Hematopoietic multipotent progenitor cell treated with erythropoietin and hydrocortisone succinate and interleukin-3 and kit ligand, for 17 days (in vitro differentiated cells): ENCODE measurements at places on chromosomes 7 and 10.

DNA sequence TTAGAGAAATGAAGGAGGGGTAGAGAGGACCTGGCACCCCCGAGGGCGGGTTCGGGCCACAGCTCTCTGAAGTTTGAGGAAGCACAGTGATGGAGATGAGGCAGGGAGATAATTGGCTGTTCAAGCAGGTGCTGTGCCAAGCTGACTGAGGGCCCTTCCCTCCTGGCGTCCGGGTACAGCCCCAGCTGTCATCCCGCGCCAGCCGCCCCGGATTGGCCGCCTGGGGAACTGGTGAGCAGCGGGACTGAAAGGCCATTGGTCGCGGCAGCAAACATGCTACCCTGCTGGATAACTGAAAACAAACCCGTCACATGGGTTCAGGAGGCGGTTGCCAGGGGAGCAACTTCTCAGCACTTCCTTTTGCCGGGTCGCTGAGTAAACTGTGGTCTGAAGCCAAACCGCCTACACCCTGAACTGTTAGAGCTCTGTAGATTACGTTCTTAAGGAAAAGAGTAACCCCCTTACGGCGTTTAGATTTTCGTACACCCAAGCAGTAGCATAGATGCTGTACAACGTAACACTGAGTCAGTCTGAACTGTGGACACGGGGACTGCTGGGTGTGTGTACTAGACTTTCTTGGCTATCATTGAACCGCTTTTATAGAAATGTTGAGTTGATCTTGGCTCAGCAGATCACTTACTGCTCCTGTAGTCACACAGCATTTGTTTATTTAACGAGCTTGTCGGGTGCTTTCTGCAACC lies 1.3 kb downstream of the INSIG1 start:
- DNase-seq, result peak; percentile 93

GRCh38 chr7:100446040-100446439 lies 9.7 kb upstream of the PPP1R35 start:
- DNase-seq, result no peak

DNA sequence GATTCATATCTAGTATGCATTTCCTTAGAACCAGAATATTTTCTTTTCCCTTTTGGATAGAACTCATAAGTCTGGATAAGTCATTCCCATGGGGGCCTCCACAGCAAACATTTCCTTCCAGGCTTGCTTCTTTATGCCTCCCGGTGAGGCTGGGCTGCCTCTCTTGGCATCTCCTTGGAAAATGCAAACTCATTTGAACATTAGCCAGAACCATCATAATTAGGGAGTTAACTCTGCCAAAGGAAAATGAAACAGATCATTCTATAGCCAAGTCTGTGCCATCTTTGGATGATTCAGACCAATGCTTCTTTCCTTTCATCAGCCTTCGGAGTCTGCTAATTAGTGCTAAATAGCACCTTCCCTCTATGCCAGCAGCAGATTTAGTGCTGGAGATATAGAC lies 81.1 kb downstream of the PLPP4 start:
- DNase-seq, result no peak

GRCh38 chr10:34862892-34863291 lies 47.8 kb upstream of the PARD3 start:
- no peak for DNase-seq

GRCh38 chr7:157117796-157118195 lies 20.9 kb upstream of the UBE3C start:
- DNase-seq, result no peak

DNA sequence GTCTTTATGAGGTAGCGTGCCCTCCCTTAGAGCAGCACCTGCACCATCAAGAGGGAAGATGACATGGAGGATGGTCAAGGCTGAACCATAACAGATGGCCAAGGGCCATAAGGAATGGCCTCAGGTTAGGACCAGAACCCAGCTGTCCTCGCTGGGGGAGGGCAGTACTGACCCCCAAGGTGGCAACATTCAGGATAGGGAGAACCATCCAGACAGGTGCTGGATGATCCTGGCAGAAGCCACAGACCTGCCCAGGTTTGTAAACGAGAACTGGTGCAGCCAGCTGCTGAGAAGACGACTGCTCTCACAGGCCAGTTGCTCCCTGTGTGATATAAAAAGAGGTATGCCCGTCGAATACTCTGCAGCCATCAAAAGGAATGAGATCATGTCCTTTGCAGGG lies 320.4 kb downstream of the GLRX3 start:
- no peak for DNase-seq

GRCh38 chr7:26151650-26151952 lies 397 bp upstream of the NFE2L3 start:
- no peak for DNase-seq

DNA sequence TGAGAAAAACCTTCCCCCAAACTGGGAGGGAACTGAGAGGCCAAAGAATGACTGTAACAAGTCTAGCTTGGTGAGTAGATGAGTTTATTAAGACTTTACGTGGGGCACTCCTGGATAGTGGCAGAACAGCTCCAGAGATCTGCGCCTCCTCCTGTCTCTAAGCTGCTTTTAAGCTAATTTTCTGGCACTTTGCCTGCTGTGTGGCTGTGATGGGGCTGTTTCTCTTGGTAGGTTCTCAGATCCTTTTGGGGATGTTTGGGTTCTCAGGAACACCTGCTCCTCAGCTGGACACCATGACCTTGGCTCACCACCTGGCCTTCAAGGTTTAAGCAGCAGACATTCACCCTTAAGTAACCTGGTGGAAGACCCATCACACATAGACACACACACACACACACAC lies 68.3 kb downstream of the AKR1E2 start:
- DNase-seq, result no peak

DNA sequence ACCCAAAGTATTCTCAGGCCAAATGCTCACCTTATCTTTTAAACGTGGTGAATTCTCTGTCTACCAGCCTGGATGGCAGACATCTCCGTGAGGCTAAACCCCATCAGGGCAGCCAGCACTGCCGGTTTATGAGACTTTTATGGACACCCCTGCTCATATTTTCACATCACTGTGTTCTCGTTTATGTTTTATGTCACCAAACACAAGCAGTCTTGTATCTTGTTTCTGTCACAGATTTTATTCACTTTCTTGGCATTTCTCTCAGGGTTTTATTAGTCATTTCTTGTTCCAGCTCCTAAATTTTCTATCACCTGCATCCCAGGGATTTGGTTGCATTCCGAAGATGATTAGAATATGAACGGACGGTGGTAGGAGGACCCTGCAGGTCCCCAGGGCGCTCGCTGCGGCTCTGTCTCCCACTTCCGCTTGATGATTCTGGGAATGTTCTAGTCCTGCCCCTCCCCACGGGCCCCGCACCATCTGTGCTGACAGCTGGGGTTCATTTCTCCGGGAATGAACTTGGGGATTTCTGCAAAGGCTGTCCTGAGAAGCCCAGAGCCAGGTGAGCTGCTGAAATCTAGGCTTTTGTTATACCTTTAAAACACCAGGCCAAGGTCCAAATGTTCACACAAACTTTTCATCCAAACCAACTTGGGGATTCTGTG lies 217.6 kb downstream of the GFRA1 start:
- no peak for DNase-seq

DNA sequence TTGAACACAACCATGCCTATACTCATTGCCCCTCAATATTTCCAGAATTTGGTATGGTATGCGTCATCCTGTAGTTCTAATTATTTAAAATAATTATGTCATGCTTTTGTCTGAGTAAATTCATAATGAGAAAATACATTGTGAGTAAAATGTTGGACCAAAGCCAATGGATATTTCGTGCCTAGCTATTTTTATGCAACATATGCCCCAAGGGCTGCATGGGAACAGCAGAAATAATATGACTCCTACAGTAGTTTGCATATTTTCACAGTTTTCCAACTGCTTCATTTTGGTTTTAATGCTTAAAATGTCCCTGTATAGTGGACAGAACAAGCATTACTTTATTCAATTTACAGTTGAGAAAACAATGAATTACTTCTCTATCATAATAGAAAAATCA lies 1115.6 kb upstream of the GHITM start:
- no peak for DNase-seq

GRCh38 chr10:58543141-58543540 lies 30.5 kb downstream of the BICC1 start:
- DNase-seq, result no peak

DNA sequence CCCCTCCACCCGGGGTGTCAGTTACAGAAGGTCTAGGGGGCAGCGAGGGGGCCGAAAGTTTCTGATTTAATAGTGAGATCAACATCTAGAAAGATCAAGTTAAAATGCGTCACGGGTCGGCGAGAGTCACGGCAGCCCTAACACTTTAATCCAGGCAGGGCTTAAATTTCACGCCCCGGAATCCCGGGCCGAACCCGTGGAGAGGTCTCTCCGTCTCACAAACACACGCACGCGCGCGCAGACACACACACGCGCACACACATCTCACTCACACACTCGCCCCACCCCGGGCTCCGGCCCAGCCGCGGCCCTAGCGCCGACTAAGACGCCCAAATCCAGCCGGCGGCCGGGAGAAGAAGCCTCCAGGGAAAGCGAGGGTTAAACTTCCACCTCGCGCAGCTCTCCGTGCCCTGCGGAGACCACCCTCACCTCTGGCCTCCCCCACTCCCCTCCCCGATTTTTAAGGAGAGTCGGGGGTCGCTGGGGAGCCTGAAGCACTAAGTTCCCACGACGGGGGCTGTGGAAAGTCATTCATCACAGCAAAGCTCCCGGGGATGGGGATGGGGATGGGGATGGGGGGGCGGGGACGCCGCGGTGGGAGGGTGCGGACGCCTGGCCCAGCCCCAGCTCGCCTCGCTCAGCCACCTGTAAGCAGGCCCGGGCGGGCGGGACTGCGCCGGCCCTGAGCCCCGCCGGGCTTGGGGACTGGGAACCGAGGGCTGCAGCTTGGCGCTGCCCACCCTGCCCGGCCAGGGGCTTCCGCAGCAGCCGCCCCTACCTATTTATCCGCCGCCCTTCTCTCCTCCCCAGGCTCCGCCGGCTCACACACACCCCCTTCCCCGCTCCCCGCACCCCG lies 1.6 kb downstream of the PDGFA start:
- DNase-seq, result no peak

GRCh38 chr10:44864051-44864450 lies 47.1 kb upstream of the TMEM72 start:
- DNase-seq, result no peak

- no peak for DNase-seq
These were observed 242.3 kb downstream of the DYNC1I1 start for GRCh38 chr7:96014617-96015016.

DNA sequence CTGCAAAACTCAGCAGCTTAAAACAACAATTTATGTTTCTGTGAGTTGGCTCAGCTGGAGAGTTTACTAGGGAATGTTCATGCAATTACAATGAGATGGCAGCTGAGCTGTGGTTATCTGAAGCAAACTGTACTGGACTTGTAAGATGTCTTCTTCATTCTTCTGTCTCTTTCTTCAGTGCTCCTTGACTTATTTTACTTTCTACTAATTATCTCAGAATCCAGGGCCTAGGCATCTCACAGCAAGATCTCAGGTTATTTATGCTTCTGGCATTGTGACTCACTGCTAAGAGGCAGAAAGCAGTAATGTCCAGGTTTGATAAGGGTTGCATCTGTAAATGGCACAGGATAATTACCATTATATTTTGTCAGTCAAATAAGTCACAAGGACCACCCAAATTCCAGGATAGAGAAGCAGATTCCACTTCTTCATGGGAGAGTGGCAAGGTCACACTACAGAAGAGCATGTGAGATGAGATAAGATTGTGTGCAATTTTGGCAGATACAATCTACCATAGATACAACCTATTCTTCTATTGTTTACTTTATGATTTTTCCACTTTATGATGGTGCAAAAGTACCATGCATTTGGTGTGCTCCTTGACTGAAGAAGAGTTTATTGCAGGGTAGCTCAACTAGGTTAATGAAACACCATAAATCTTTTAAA lies 16.8 kb downstream of the VIM start:
- no peak for DNase-seq

- no peak for DNase-seq
These were observed 344.8 kb upstream of the NFE2L3 start for GRCh38 chr7:25807086-25807611.

GRCh38 chr10:58028597-58029366 lies 238.9 kb downstream of the IPMK start:
- no peak for DNase-seq

DNA sequence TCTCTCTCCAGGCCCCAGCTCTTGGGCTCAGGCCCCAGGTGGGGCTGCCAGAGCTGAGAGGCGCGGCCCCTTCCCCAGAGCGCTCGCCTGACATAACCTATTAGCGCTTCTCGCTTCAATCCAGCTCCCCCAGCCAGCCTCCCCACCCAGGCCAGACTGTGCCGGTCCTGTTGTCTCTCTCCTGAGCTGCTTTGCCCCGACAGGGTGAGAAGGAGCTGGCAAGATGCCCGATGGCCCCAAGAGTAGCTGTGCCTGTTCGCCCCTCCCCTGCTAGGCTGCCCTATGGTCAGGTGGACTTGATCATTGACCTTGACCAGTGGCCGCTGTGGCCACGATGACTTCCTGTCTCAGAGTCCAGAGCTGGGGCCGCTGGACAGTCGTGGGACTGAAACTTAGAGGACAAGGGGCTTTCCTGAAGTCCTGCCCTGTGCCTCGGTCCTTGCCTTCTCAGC lies 9.1 kb downstream of the TMEM270 start:
- DNase-seq, result no peak

DNA sequence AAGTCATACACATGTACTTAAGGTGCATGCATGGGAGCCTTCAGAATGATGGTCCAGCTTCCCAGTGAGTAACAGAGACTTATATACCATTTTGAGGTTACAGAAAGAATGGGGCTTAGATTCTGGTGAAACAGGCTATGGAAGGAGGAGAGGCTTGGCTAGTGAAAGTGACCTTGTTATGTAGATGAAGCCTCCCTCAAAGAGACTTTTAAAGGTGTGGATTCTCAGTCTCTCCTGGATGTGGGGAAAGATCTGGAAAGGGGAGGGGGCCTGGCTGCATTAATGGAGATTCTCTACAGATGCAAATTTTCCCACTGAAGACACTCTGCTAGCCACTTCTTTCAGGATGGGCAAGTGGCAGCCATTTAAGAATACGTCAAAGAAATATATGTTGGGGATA lies 5.5 kb downstream of the RASSF4 start:
- DNase-seq, result no peak

DNA sequence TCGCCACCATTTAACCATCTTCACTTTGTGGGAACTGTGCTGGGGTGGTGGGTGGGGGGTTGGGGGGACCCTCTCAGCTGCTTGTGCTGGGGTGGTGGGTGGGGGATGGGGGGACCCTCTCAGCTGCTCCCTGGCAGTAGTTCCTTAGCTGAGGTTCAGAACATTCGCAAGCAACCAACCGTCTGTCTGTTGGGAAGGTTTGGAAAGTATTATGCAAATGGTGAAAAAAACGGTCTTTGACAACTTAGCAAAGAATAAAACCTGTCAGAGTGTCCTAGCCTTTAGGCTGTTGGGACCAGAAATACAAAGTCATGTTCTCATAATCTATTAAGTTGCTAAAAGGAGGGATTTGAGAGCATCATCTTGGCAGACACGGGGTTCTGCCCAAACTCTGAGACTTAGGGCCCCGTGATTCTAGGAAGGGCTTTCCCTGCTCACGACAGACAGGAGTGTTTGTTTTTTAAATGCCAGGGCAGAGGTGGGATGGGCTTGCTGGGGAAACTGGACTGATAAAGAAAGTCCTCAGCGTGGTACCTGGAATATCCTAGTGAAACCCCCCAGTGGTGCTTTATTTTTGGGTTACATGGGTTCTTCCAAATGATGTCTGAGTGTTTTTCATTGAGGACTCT lies 14.1 kb upstream of the SRGN start:
- DNase-seq, result no peak
